ENCODE measurements at places on chromosomes 6 and 20.

DNA sequence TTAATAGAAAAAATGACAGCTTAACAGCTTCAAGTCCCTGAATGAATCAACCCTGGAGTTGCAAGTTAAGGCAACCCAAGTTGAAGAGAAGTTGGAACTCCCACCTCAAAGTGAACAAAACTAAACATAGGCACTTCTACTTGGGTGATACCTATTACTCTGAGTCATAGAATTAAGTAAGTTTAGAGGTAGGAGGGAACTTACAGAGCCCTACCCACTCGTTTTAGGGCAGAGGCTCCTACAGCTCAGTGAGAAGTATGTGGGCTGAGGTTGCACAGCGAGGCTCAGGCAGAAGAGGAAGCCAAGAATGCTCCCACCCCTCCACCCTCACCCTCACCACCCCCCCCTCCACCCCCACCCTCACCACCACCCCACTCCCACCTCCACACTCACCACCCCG lies 42.2 kb downstream of the NFATC2 start:
- DNase-seq: no peak

DNA sequence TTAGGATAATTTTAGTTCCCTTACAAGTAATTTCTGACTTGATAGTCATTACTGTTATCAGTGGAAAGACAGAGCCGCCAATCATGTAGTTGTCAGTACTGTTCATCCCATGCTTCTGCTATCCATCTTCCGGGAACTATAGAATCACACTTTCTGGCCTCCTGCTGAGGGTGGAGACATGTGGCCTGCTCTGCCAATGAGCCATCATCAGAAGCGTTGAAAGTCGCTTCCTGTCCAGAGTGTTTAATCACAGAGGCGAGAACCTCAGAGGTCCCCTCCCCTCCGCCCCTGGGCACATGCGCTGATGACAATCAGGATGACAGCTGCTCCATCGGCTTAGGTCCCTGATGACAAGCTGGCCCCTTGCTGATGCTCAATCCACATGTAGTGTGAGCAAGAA lies 3.0 kb downstream of the DDO start:
- no peak for DNase-seq

DNA sequence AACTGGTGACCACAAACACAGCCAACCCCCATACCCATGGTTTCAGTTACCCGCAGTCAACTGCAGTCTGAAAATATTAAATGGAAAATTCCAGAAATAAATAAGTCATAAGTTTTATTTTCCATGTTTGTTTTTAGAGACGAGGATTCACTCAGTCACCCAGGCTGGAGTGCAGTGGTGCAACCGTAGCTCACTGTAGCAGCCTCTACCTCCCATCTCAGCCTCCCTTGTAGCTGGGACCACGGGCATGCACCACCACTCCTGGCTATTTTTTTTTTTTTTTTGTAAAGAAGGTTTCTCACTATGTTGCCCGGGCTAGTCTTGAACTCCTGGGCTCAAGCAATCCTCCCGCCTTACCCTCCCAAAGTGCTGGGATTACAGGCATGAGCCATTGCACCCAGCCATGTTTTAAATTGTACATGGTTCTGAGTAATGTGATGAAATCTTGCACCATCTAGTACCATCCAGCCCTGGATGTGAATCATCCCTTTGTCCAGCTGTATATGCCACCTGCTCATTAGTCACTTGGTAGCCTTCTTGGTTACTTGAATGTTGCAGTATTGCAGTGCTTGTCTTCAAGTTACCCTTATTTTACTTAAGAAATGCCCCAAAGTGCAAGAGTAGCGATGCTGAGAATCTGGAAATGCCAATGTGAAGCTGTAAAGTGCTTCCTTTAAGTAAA lies 14.5 kb downstream of the CSNK2A1 start:
- DNase-seq: no peak

- DNase-seq: no peak
Observed at GRCh38 chr20:15675813-15676484, 897.3 kb downstream of the KIF16B start.

- DNase-seq: peak; percentile 10
Observed at GRCh38 chr6:30730601-30731435, 10.7 kb downstream of the TUBB start.
